ENCODE measurements at places on chromosomes 12 and 14.

DNA sequence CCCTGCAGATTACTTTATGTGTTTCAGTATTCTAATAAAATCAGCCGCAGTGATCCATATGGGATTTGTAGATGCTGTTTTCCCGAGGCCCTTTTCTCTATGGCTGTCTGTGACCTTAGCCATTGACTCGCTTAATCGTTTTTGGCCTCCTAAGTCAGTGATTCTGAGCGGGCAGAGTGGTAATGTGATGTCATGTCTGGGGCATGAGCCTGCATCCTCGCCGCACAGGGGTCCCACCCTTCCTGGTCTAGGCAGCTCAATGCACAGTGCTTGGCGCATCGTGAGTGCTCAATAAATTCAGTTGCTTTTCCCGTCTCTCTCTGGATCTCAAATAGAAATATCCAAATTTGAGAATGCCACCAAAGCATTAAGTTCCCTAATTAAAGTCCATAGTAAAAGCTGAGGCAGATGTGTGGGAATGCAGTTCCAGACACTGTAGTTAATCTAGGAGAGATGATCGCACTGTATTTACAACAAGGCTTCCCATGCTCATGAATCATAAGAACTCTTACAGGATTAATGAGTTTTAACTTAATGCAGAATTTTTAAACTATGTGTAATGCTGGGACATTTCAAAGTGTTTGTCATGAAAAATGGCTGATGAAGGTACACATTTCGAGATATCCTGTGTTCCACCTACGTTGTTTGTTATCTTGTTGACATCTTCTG is 29.3 kb downstream of the HMGA2 start:
- DNase-seq: no peak

DNA sequence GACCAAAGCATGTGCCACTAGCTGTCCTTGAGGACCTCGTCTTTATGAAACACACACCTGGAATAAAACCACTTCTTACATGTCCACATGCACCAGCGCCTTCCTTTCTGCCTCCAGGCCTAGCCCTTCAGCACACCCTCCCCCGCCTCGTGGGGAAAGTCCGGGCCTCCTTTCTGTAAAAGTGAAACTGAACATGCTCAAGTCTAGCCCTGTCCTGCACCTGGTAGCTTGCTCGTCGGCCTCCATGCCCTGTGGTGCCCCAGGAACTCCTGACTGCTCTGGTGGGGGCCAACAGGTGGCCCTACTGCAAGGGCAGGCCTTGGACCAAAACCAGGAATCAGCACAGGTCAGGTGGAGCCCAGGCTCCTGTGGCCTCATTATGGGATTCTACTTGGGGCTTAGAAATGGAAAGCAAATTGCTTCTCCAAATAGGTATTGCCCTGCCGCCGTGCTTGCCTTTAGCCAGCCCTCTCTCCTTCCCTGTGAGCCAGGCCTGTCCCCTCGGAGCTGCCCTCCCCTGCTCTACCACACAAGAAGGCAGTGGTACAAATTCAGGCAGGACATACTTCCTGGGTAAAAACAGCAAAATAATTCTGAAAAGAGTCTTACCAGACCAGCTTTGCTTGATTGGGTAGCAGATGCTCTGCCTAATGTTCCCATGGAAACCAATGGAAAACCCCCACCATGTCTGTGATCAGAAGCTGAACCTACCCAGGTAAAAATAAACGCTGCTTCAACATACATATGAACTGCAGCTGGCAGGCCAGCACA is 43.5 kb downstream of the ERH start:
- DNase-seq: peak; percentile 62

DNA sequence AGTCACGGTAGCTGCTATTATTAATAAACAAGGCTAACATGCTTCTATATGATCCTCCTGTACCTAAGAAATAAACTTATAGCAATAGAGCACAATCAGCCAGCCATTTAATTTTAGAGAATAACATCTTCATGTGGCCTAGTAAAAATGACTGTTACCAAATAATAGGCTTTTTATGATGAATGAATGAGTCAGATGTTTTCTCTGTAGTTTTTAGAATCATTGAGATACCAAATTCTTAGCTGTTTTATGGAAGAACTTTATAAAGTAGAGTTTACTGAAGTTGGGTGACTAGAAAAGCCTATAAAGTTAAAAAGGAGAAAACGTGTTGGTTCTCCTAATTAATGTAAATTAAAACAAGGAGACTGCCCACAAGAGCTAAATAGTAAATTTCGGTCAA is 40.7 kb downstream of the WNK1 start:
- DNase-seq: no peak

DNA sequence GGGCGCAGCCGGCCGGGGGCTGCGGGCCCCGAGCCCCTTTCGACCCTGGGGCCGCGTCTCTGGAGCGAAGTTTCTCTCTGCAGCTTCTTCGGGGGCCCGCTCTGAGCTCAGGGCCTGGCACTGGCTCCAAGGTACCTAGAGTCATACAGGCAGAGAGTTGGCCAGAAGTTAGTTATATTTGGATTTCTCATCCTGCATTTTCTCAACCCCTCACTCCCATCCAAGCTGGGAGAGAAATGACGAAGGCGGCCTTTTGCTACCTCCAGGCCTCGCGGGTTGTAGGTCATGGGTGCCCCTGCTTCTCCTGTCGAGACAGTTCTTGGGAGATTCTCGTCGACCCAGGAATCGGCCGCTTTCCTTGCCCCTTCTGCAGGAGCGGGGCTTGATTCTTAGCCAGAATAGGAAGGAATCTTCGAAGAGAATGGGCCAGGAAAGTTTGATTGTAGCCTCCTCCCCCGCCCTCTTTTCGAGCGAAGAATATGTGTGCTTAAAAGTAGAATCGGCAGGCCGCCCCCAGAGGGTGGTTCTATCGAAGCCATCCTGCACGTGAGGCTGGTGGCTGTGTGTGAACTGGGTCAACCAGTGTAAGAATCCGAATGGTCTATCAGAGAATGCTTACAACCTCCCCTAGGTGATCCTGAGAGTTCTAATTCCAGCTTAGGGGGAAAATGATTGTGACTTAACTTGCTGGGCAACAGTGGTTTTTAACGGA is 785 bp downstream of the MLEC start:
- peak; percentile 27 for DNase-seq

DNA sequence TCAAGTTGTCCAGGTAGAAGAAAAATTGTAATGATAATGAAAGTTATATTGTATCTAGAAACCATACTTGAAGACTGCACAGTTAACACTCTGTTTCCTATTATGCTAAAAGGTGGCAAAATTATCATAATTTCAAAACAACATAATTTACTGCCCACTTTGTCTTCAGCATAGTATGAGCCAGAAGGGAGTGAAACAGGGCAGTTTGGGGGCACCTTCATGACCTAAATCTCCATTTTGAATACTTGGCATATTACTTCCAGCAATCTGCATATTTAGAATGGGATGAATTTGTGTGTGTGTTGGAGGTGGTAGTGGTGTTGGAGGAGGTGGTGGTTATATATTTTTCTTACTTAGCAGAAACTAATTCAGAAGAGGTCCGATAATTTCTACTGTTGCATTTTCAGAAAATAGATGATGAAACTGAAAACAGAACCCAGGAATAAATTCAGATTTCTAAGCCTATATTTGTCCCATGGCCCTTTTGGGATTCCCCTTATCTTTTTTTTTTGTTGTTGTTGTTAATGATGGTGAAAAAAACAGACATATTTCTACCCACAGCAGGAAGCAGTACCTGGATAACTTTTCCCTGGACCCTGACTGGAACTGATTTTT is 26.6 kb upstream of the FRMD6 start:
- DNase-seq: no peak

DNA sequence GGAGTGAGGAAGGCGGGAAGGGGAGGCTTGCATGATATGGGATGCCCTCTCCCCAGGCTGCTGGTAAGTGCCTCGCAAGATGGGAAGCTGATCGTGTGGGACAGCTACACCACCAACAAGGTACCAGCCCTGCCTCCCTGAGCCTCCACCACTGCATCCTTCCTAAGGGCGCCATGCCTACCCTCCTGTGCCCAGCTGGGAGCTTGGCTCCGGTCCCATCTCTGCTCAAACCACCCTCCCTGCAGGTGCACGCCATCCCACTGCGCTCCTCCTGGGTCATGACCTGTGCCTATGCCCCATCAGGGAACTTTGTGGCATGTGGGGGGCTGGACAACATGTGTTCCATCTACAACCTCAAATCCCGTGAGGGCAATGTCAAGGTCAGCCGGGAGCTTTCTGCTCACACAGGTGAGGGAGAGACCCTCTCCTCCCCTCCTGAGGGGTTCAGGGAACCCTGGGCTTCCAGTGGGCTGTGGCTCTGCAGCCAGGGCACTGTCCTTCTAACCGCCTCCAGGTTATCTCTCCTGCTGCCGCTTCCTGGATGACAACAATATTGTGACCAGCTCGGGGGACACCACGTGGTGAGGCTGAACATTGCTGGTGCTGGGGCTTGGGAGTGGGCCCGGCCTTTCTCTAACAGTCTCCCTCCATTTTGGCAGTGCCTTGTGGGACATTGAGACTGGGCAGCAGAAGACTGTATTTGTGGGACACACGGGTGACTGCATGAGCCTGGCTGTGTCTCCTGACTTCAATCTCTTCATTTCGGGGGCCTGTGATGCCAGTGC is 2.6 kb downstream of the GNB3 start:
- DNase-seq: no peak

Data from CD4-positive, alpha-beta T cell treated with Interleukin-4 for 1 hour (primary cell).